ENCODE measurements at places on chromosomes 3 and 15.

DNA sequence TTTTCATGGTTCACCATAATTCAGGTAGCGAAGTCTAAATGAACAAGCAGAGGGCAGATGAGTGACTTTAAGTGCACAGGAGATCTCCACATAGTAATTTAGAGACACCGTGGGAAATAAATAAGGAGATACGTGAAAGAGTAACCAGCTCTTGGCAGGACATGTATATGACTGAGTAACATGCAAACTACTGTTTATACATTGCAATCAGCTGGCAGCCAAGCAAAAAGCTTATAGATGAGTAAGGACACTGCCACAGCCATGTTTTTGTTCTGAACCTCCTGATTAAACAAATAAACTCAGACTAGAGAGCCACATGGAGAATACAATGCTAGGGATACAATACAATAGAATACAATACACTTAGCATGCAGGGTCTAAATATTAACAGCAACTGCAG, 252.4 kb downstream of the FHIT start:
- DNase-seq: no peak

GRCh38 chr3:151315846-151316245, 774 bp downstream of the GPR87 start:
- DNase-seq: no peak

DNA sequence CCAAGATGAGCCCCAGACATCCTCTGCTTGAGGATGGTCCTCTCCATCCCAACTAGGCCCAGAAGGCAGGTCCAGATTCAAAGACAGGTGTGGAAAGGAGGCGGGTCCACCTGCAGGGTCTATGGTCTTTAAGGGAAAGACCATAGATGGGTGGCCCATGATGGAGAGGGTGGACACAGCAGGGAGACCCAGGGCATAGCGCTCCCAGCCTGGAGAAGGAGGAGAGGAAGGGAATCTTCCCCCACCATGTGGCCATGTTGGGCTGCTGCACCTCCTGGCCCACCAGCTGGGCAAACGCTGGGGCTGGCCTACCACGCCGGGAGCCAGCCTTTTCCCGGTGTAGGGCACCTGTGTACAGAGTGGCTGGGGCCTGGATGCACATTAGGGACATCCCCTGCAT, 265.2 kb upstream of the TLE3 start:
- DNase-seq: no peak

- DNase-seq: no peak
These were observed 82.0 kb upstream of the ATP11B start for GRCh38 chr3:182711261-182711683.
